Choroid plexus epithelial cell (primary cell): ENCODE measurements at places on chromosomes 1 and 21.

- DNase-seq: peak; percentile 84
Observed at GRCh38 chr1:84089465-84089864, 54.6 kb upstream of the PRKACB start.

DNA sequence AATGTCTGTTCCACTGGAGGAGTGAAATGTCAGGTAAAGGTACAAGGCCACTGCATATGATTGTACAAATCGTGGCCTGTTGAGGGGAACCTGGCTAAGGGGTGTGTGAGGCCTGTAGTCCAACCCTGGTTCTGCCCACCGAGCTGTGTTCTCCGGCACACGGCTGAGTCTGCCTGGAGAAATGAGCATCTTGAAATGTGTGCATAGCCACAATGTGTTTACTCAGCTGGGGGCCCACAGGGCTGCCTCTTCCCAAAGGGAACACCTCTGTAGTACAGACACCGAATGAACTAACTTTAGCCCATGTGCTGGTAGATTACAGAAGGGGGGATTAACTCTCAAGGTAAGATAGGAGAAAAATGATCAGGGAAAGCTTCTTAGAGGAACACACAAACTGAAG is 30.2 kb downstream of the AK4 start:
- no peak for DNase-seq

GRCh38 chr1:39919545-39919944 is 17.8 kb upstream of the MYCL start:
- DNase-seq: peak; percentile 78

- no peak for DNase-seq
Observed at GRCh38 chr1:99131546-99131945, 126.9 kb upstream of the PLPPR5 start.

DNA sequence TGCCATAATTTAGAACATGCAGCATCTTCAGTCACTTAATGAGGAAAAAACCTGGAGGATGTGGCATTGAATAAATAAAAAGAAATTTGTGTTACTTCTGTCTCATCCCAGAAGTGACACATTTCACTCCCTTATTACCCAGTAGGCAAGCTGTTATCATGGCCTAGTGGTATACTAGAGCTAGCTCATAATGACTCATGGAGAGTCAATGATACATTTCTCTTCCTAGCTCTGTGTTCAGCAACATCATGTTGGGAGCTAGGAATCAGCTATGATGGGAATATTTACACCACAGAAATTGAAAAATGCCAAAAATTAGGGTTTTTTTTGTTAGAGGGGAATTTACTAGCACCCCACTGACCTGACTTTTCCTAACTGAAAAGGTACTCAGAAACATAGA is 182.7 kb downstream of the HMCN1 start:
- DNase-seq: no peak

DNA sequence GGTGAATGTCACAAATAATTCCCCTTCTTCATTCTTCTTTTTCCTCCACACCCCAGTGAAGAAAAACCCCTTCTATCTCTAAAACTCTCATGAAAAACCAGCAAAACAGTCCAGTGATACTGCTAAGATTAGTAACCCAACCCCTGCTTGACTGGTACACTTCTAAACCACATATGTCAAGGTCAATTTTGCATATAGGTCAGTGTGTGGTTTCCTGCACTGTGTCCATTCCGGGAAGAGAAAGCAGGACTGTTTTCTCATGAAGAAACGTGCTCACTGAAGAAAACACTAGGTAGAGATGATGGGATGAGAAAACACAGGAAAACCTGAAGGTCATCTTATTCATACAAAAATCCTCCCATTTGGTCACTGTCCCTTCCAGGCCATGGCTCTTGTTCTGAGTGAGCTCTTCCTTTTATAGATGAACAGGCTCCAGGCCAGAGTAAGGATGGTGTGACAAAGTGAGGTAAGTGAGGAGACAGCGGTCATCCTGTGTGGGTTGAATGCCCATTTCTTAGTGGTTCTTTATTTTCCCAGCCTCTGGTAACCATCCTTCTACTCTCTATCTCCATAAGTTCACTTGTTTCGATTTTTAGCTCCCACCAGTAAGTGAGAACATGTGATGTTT is 122.7 kb downstream of the FASLG start:
- DNase-seq: peak; percentile 91

DNA sequence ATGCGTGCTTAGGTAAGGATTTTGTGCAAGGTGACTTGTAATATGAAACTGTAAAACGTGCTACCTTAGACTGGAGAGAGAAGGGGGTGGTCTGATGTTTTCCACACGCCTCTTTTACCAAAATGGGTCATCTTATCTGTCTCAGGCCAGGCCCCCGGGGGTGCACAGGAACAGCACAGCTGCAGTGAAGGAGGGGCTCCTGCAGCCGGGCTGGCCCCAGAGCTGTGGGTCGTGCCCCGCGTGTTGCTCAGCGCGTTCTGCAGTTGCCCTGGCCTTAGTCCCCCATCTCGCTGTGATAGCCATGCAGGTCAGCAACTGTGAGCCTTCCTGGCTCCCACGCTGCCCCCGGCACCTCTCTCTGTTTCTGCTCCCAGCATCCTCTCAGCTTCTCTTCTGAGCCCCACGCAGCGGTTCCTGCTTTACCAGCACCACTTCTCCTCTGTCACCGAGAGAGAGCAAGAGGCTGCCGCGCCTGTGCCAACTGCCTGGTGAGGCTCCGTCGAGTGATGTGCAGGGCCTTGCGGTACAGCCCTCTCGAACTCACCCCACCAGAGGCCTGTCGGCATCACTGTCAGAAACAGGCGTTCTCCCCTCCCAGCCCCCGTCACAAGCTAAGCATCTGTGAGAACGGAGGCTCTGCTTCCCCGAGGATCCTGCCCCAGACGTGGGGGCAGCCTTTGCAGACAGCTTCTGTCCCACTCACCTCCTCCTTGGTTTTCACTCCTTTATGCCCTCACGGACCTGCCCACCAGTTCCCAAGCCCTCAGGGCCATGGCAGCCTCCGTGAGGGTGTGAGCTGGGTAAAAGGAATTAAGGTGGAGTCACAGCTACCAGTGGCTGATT is 73.3 kb downstream of the ADARB1 start:
- no peak for DNase-seq

- no peak for DNase-seq
Observed at GRCh38 chr1:21875621-21876063, 61.5 kb downstream of the HSPG2 start.

- peak; percentile 80 for DNase-seq
Observed at GRCh38 chr1:70143048-70143659, 62.2 kb downstream of the LRRC40 start.

DNA sequence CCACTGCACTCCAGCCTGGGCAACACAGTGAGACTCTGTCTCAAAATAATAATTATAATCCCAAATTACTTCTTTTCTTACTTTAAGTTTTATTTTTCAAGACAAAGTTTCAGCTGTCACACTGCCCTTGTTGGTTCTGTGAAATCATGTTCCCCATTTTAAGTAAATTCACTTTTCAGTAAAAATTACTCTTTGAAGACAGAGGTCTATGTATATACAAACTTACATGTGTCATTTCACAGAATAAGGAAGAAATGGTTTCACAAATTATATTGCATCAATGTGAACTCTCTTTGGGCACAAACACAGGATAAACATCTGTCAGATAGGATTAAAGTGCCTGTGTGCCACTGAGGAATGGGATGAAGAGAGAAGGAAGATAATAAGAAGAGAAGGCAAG is 33.1 kb upstream of the ETS2 start:
- no peak for DNase-seq

GRCh38 chr1:3680488-3681230 is 28.3 kb downstream of the TP73 start:
- no peak for DNase-seq

GRCh38 chr21:36466061-36466511 is 13.8 kb downstream of the CLDN14 start:
- DNase-seq: no peak

- DNase-seq: peak; percentile 9
Observed at GRCh38 chr1:214830941-214831340, 227.9 kb downstream of the CENPF start.

- DNase-seq: no peak
Observed at GRCh38 chr1:78408192-78408591, 82.6 kb upstream of the PTGFR start.

- DNase-seq: no peak
Observed at GRCh38 chr1:228372183-228373003, 34.2 kb downstream of the TRIM11 start.

DNA sequence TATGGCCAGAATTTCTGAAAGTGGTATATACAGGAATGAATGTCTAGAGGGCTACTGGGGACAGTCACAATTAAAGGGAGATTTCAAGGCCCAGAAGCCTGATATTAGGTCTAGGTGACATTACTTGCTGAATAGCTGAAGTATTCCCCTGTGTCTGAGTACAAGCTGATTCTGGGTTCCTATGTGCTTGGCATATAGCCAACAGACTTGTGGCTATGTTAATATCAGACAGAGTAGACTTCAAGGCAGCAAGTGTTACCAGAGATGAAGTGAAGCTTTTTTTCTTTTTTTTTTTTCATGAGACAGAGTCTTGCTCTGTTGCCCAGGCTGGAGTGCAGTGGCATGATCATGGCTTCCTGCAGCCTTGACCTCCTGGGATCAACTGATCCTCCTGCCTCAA is 8.3 kb downstream of the TTC4 start:
- DNase-seq: no peak

DNA sequence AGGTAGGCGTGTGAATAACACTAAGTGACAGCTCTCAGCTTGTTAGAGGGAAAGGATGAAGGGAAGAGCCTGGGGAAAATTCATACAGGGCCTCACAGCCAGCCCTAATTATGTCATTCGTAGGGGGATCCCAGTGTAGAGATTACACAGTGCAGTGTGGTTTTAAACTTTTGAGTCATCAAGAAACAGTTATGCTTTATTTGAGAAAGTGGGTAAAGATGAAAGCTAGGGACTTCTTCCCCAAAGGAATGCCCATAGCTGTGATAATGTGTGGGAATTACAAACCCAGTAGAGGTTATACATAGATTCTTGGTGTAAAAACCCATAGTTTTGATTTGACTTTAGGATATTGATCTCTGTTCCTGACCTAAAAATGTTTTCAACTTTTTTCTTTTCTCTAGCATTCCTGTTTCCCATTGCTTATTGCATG is 1.9 kb downstream of the TTF2 start:
- peak; percentile 79 for DNase-seq

- DNase-seq: peak; percentile 66
Observed at GRCh38 chr1:180542838-180543145, 16.0 kb upstream of the OVAAL start.

DNA sequence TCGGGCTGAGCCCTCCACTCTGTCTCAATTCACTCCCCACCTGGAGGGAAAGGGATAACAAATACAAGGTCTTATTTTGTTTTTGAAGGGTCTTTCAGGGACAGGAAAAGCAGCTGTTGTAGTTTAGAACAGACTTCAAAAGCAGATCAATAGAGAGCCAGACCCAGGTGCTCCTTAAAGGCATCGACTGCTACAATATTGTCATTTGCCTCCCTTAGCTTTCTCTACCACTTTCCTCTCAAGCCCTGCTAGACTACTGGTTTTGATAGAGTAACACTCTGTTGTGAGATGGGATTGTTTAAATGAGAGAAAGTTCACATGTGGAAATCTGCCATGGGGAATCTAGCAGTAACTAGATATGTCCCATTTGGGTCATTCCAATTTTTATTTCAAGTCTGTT is 24.0 kb downstream of the RGS7 start:
- DNase-seq: no peak

GRCh38 chr1:218804014-218804785 is 369.5 kb upstream of the LYPLAL1 start:
- no peak for DNase-seq
